ENCODE measurements at places on chromosomes 3 and 15.

GRCh38 chr3:113431811-113432210 lies 9.5 kb downstream of the CFAP44 start:
- no peak for DNase-seq

DNA sequence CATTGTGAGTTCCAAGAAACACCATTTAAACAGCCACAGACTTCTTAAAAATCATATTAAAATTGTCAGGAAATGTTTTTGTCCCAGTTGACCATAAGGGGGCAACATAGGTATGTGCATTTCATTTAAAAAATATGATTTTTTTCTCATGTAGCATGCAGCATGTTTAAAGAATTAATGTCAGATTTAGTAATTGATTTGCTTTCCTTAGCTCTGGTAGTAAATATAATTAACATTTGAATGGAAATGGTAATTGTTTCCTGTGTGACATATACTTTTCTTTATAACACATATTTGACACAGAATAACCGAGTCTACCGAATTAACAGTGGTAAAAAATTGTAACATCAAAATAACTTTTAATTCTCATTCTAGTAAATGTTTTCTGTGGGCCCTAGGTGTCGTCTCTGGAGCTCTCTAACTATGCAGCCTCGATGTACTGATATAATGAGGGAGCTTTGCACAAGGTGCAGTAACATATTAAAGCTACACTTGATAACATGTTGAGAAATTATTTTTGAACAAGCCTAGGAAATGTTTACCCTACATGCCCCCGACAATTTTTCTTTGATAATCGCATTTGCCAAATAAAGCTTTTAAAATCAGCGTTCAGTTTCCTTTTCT lies 34.9 kb downstream of the NXPE3 start:
- no peak for DNase-seq

GRCh38 chr15:101318147-101318819 lies 23.2 kb upstream of the SNRPA1 start:
- no peak for DNase-seq

GRCh38 chr3:127802606-127803005 lies 19.7 kb downstream of the MGLL start:
- no peak for DNase-seq

DNA sequence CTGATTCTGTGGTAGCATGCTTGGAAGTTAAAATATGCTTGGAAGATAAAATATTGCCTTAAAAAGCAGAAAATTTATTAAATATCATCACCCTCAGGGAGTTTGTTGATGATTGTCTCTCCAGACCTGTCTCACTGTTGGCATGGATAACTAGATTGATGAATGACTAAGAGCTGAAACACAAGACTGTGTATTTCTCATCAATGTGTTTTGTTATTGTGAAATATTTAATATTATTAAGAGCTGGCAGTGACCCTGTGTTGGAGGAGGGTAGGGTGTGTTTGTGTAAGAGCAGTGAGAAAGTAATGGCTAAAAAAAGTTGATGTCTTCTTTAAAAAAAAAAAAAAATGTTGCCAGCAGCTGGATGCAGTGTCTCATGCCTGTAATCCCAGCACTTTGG lies 82.2 kb downstream of the ITPR1 start:
- DNase-seq: no peak

DNA sequence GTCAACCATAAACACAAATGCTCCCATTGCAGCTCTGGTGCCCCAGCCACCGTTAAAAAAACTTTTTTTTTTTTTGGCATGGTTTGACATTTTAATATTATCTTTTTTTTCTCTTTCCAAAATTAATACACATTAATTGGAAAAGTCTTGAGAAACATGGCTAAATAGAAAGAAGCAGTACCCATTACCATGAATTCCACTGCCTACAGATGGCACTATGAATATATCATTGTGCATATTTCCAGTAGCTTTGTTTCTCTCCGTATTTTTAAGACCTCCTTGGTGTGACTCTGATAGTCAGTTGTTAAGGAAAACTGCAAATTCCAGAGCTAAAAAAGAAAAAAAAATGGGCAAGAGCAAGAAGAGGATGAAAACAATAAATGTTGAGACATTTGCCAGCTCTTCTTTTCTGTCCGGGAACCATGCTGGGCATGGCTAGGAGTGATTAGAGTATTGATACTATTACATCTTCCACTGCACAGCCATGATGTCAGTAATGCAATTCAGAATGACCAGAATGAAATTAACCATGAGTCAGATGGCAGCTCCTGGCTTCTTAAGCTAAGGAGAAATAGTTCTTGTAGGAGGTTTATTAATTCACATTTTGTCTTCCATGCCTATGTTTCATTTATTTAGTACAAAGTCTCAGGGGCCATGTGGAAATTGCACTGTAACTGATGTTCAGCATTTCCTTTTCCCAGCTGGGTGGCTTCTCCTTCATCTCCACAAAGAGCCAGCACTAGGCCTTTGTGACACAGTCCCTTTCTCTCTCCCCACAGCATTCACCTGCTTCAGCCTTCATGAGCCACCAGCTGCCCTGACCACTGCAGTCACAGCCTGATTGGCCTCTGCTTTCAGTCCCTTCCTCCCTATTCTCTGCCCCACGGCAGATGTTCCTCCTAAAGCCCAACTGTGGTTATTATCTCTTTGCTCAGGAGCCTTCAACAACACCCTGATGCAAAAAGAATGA lies 31.8 kb downstream of the SLC7A14 start:
- DNase-seq: no peak

DNA sequence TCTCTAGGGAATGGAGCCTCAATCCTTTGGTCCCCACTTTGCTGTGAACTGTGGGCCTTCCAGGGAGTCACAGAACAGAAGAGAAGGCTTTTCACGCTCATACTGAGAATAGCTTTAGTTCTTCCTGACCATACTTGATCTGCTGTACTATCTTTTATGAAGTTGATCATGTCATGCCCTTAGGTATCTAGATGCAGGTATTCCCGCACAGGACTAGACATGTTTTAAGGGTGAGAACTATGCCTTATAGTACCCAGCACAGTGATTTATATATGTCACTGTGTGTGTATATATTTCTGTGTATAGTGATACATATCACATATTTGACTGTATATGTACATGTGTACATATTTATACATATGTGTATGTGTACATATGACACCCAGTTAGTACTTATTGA lies 358.4 kb upstream of the SEMA6D start:
- DNase-seq: no peak
